ENCODE measurements at places on chromosomes 4 and X.

DNA sequence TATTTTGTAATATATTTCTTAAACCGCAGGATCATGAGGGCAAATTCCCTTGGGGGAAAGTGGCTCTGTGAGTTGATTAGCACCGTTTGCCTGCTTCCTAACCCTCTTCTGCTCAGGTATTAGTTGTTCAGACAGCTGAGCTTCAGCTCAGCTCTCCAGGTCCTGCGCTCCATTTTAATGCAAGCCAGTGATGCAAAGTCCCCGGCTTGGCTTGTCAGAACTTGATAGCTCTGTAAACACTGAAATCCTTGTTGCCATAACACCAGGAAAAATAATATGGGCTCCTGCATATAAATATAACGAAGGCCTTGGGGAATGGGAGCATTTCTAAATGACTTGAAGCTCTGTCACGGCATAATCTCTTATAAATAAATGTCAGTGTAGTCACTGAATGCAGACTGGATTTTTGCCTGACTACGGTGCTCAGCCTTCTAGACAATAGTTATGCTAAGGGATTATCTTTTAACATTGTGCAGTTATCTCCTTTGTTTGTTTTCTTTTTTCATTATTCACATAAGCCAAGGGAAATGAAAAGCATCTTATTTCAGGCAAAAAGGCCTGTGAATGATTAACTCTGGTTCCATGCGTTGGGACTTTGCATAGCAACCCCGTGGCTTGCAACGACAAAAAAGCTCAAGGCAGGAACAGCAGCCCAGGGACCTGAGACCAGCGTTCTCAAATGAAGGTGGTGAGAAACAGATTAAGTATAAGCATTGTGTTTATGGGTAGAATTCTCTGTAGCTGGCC is 253.2 kb downstream of the SPRY1 start:
- H3K36me3 ChIP-seq, result no peaks in the 10 kb centered on the region
- H3K27ac ChIP-seq, result no peak overlapping the region
- no peak overlapping the region for H3K4me3 ChIP-seq

- H3K4me1 ChIP-seq, result no peaks in the 10 kb centered on the region
- no peak overlapping the region for H3K4me3 ChIP-seq
- no peak overlapping the region for H3K27ac ChIP-seq
- no peaks in the 10 kb centered on the region for H3K36me3 ChIP-seq
- no peak for DNase-seq
Observed at GRCh38 chr4:153976954-153977353, 188.1 kb upstream of the SFRP2 start.

DNA sequence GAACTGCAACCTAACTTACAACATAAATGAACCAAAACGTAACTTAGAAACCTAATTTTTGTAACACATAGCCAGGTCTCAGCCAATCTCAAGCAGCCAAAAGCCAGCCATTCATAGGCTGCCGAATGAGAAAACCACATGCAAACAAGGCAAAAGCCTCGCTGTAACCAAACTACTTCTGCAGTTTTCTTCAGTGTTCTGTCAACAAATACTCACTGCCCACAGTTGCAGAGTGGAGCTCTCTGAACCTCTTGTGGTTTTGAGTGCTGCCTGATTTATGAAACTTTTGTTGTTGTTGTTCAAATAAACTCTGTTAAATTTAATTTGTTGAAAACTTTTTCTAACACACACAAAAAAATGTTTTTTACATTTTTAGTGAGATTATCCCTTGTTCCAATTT is 251.2 kb downstream of the PAPSS1 start:
- no peak for DNase-seq
- H3K4me3 ChIP-seq, result no peak overlapping the region
- no peaks in the 10 kb centered on the region for H3K27me3 ChIP-seq

DNA sequence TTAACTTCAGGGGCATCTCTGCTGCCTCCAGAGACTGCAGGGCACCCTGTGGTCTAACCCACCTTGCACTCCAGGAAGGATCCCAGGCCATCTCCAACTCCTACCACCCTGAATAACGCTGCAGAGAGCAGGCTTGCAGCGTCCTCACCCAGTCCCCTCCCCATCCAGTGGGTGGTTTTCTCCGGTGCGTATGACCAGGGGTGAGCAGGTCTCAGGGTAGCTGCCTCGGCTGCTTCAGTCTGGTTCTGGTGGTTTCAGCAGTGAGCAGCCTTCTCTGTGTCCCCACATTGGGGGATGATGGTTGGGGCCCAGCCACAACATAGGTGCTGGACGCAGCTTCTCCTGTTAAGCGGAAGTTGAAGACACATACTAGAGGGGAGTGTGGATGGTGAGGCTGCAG is 38.6 kb upstream of the SORCS2 start:
- H3K4me1 ChIP-seq, result no peaks in the 10 kb centered on the region
- H3K4me3 ChIP-seq, result no peak overlapping the region

DNA sequence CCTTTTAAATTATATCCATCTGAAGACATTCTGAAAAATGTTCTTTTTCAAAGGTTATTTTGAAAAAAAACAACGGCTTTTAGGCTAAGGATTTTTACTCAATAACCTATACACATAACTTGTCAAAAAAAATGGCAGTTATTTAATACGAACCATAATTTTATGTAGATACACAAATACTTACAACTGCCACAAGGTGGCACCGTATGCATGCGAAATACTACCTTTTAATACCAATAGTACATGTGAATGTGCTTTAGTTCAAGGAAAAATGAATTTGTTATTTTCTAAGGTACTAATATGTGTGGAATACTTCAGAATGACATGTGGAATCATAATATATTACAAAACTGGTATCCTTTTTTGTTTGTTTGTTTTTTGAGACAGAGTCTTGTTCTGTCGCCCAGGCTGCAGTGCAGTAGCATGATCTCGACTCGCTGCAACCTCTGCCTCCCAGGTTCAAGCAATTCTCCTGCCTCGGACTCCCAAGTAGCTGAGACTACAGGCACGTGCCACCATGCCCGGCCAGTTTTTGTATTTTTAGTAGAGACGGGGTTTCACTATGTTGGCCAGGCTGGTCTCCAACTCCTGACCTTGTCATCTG is 4.6 kb upstream of the MAD2L1 start:
- H3K4me1 ChIP-seq, result peaks cover 18% of the 10 kb centered on the region
- H3K4me3 ChIP-seq, result no peak overlapping the region
- H3K27me3 ChIP-seq, result no peaks in the 10 kb centered on the region
- no peak overlapping the region for H3K27ac ChIP-seq

DNA sequence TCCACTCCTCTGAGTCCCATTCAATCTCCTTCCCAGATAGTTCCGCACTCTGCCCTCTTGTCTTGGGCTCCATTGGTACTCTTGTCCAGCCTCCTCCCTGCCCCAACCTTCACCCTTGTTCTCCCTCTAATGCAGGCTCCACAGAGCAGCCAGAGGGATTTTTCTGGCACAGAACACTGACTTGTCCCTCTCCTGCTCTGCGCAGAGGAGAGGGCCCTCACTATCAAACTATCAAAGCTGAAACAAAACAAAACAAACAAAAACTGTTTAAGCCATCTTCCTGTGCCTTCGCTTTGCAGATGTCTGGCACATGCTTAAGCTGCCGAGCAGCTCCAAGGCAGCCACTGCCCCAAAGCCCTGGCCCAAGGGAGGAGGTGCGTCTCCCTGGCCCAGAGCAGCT is 2.9 kb downstream of the CNGA2 start:
- H3K4me1 ChIP-seq, result no peaks in the 10 kb centered on the region
- no peaks in the 10 kb centered on the region for H3K27me3 ChIP-seq
- H3K36me3 ChIP-seq, result no peaks in the 10 kb centered on the region

- H3K4me1 ChIP-seq, result no peaks in the 10 kb centered on the region
- H3K4me3 ChIP-seq, result no peak overlapping the region
- no peaks in the 10 kb centered on the region for H3K27me3 ChIP-seq
- no peak overlapping the region for H3K27ac ChIP-seq
Observed at GRCh38 chr4:156595041-156595440, 376.6 kb downstream of the PDGFC start.

- no peaks in the 10 kb centered on the region for H3K27me3 ChIP-seq
- H3K4me1 ChIP-seq, result no peaks in the 10 kb centered on the region
- no peak for DNase-seq
- no peak overlapping the region for H3K4me3 ChIP-seq
- H3K36me3 ChIP-seq, result no peaks in the 10 kb centered on the region
Observed at GRCh38 chr4:53563824-53564223, 27.5 kb downstream of the LNX1 start.

DNA sequence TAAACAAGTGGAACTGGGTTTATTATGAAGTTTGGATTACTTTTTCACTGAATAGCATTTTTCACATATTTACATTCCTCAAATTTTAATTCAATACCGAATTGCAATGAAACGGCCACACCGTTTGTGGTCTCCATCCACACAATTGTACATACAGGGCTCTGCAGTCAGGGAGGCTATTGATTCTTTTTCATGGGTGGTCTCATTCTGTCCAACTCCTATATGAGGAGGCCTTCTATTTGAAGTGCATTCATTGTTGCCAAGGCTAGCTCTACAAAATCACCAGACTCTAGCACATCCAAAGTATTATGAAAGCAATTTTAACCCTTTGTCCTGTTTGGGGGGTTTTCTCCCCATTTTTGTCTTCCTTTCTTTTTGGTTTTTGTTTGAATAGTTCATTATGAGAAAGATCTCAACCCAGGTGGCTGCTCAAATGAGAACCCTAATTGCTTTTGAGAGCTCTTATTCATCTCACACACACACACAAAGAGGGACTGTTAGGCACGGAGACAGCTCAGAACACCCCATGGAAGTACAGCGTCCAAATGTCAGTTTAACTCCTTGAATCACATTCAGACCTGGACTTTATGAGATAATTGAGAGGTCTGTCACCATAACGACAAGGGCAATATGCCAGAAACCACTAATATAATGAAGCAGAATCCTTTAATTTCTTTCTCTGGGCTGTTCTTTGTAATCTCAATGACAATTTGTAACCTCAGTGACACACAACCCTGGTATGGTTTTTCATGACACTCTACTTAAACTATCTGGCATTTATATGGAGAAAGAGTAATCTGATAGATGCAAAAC is 79.4 kb downstream of the NLGN4X start:
- DNase-seq, result no peak
- H3K36me3 ChIP-seq, result no peaks in the 10 kb centered on the region
- no peaks in the 10 kb centered on the region for H3K27me3 ChIP-seq
- no peaks in the 10 kb centered on the region for H3K4me1 ChIP-seq

DNA sequence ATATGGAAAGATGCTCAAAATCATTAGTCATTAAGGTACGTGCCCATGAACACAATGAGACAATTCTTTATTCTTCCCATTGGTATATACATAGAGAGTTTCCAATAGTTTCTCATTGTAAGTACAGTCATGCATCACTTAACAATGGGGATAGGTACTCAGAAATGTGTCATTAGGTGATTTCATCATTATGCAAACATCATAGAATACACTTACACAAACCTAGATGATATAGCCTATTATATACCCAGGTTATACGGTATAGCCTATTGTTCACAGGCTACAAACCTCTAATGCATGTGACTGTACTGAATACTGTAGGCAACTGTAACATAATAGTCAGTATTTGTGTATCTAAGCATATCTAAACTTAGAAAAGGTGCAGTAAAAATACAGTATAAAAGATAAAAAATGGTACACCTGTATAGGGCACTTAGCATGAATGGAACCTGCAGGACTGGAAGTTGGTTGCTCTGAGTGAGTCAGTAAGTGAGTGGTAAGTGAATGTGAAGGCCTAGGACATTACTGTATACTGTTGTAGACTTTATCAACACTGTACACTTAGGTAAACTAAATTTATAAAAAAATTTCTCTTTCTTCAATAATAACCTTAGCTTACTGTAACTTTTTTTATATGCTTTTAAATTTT is 49.6 kb downstream of the KLHL13 start:
- H3K4me3 ChIP-seq, result no peak overlapping the region
- H3K27me3 ChIP-seq, result no peaks in the 10 kb centered on the region
- no peaks in the 10 kb centered on the region for H3K4me1 ChIP-seq
- no peak overlapping the region for H3K27ac ChIP-seq
- DNase-seq, result no peak

GRCh38 chrX:69615342-69615741 is 571 bp upstream of the EDA start:
- no peaks in the 10 kb centered on the region for H3K36me3 ChIP-seq
- no peak overlapping the region for H3K27ac ChIP-seq
- DNase-seq, result no peak
- H3K4me3 ChIP-seq, result no peak overlapping the region
- no peaks in the 10 kb centered on the region for H3K27me3 ChIP-seq

GRCh38 chr4:82354788-82355187 is 19.0 kb downstream of the HNRNPD start:
- peaks cover 41% of the 10 kb centered on the region for H3K4me1 ChIP-seq
- H3K27me3 ChIP-seq, result no peaks in the 10 kb centered on the region
- H3K36me3 ChIP-seq, result peaks cover 53% of the 10 kb centered on the region
- H3K4me3 ChIP-seq, result no peak overlapping the region
- DNase-seq, result no peak

DNA sequence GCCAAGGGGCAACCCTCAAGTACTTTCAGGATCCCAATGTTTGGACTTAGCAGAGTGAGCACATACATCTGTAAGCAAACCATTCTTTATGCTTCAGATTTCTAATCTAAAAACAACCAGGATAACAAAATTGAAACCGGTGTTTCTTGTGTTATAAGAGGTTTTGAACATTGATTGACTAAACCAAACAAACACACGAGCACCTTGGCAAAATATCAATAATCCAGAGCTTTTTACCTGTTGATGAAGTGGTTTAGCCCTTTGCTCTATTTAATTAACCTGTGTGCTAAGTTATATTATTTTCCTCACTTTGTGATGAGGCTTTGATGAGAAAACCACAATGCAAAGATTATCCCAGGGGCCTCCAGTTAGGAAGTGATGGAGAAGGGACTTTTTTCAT is 255.3 kb upstream of the CXXC4 start:
- no peaks in the 10 kb centered on the region for H3K27me3 ChIP-seq
- no peak for DNase-seq
- no peaks in the 10 kb centered on the region for H3K36me3 ChIP-seq
- H3K4me3 ChIP-seq, result no peak overlapping the region

GRCh38 chr4:130393231-130393630 is 1297.3 kb downstream of the C4orf33 start:
- DNase-seq, result no peak
- no peaks in the 10 kb centered on the region for H3K27me3 ChIP-seq

DNA sequence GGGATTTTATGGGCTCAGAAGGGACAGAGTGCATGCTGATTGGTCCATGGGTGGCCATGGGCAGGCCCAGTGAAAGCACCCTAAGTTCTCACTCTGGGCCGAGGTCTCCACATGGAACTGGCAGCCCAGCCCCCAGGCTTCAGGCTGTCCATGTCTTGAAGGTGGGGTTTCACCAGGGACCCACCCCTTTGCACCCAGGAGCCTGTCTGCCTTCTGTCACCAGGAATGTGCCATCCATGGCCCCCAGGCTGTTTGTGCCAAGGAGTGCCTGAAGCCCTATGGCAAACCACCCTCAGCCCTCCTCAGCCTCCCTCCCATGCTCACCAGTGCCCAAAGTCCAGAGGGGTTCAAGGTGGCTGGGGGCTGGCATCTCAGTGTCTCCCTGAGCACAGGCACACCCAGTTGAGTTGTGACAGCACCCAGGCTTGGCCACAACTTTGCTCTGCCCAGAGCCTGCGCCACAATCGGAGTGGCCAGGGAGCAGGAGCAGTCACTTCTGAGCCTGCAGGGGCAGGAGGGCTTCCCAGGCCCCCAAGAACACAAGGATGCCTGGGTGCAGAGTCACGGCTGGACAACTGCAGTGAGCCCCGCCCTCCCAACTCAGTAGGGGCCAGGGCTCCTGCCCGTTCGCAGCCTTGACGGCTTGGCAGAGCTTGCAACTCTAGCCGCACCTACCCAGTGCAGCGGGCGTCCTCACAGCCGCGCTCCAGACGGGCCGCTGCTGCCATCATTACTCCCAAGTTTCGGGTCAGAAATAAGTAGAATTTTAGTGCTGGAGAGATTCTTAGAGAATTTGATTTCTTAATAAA is 185.3 kb upstream of the NUDT6 start:
- H3K4me3 ChIP-seq, result no peak overlapping the region
- no peaks in the 10 kb centered on the region for H3K4me1 ChIP-seq
- no peak overlapping the region for H3K27ac ChIP-seq
- no peaks in the 10 kb centered on the region for H3K36me3 ChIP-seq

All from CD8-positive, alpha-beta memory T cell (primary cell).